Stimulated activated naive CD4-positive, alpha-beta T cell (primary cell): ENCODE measurements at places on chromosomes 12 and 14.

DNA sequence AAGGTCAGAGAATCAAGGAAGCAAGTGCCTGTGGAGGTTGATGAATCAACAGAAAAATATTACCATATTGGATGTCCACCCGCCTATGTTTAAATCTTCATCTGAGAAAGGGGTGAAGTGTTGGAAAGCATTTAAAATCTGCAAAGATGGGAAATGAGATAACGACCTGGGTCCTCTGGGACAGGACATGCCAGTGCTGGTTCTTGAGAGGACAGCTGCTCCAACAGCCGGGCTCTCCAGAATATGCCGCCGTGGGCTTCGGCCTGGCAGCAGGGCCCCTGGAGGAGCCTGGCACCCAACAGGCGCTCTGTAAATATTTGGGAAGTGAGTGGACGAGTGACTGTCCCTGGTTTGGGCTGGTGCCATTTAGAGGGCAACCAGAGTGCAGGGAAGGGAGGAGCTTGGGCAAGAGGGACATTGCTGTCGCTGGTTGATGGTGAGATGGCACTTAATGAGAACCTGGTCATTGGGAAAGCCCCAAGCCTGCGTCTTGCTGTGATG is 129.9 kb downstream of the KCNA5 start:
- DNase-seq: no peak

DNA sequence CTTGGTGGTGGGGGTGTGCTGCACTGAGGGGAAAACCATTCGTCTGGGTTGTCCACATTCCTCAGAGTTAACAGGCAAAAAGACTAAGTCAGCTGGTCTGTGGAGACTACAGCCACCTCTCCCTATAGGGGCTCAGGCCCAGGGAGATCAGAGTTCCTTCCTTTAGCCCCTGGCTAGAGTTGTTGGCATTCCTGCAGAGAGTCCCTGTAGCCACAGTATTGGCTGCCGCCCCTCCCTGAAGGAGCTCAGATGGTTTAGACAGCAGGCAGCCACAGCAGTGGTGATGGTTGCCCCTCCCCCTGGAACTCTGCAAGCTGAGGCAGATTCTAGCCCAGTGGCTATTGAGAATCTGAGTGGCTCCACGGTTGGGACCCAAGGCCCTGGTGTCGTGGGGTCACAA is 1072.5 kb upstream of the ATXN7L3B start:
- DNase-seq: no peak

GRCh38 chr14:72600551-72601330 is 293.2 kb downstream of the DPF3 start:
- no peak for DNase-seq

GRCh38 chr12:30926243-30927221 is at the start of gene TSPAN11:
TSPAN11 (plus strand) TSS chr12:30926748; CDS start chr12:30953992, 27,244 bp downstream.
- DNase-seq: no peak

DNA sequence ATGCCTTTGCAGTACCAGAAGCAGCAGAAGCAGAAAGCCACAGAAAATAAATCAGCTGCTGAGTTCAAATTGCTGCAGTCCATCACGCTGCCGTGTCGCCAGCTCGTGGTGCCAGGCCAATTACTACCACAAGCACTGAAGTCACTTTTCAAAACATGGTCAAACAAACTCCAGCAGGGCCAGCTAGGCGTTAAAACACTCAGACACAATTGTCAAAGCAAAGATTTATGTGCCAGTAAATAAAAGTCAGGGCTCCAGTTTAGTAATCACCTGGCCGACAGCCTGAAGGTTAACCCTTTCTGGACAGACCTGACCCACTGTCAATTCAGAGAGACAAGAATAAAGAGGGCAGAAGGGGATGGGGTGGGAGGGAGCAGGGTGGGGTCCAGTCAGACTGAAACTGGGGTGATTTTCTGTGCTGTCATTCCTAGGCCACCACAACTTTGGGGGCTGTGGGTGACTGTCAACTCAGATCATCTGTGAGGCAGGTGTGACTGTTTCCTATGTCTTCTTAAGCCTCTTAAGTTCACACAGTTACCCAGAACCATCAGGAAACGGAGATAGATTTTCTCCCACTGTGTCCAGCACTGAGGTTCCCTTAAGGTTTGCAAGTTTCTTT is 109.8 kb upstream of the FUT8 start:
- no peak for DNase-seq

DNA sequence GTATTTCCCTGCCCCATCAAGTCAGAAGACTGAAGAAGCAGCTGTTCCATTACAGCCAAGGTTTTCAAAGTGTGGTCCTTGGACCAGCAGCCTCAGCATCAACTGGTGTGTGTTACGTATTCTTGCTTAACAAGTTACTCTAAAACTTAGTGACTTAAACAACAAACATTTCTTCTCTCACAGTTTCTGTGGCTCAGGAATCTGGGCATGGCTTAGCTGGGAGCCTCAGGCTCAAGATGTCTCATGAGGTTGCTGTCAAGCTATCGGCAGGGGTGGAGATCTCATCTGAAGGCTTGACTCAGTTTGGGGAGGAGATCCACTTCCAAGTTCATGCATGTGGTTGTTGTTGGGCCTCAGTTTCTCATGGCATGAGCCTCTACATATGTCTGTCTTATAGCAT is 174.5 kb downstream of the KTN1 start:
- no peak for DNase-seq

GRCh38 chr12:21568115-21568514 is 36.5 kb downstream of the GYS2 start:
- no peak for DNase-seq

GRCh38 chr12:26493656-26494055 is 298.3 kb downstream of the SSPN start:
- DNase-seq: no peak

DNA sequence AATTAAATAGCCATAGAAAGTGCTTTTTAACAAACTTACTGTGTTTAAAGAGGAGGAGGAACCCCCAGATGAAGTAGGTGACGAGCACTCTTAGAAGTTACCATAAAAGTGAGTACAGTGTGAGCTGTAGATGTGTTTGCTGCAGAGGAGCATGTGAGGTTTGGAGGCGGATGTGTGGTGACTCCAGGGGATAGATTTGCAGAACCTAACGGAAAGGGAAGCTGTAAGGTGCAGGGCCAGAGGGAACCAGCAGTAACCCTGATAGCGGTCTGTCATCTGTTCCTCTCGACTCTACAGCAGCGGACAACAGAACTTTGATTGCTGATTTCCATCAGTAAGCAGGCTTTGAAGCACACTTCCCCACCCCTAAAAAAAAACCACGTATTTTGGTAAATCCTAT is 5.2 kb downstream of the CALM1 start:
- DNase-seq: peak; percentile 32

DNA sequence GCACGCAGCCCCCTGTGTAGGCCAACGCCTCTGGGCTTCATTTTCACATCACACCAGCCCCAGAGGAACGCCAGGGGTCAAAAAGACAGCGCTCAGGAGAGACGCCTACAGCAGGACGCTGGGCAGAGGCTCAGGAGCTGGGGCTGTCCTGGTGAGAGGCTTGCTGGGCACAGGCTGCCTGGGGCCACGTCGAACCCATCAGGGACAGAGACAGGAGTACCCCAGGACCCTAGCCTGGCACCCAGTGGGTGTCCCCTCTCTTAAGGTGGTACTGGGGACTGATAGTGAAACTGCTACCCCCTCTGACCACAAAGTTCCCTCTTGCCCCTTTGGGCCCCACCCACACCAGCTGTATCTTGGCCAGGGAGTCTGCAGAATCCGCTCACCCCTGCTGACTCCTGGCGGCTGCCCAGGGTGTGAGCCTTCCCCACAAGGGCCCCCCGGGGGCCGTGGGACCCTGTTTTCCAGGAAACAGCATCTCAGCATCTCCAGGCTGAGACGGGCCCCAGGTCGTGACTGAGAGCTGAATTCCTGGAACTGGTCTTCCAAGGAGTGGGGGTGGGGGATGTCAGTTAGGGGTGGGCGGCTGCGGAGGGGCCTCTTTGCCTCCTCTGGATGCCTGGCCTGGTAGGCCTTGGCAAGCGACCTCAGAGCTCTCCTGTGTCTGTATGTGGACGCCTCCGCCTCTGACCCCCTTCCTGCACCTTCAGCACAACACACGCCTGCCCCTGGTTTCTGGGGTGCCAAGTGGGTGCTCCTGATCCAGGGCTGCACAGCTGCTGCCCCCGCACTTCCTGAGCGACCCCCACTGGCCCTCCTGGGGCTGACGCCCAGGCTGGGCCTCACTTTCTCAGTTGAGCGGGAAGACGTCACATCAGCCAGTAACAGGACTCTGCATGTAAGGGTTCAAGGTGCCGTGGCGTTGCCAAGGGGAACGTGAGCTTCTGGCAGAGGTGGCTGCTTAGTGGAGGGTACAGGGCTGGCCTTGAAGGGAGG is 321.9 kb upstream of the RTL1 start:
- DNase-seq: no peak

DNA sequence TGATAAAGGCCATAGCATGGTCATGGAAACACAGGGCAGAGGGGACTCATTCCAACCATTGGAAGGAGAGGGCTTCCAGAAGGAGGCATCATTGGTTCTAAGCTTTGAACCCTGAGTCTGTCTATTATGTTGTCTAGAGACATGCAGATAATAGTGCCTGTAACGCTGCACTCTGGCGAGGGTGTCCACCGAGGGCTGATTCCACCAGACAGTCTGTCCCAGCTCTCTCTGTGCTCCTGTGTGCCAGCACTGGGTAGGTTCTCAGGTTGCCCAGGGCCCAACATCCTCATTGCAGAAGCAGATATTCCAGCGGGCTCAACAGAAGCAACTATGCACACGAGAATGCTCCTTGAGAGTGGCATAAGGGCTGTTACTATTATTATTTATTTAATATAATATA is 18.7 kb upstream of the CLMN start:
- DNase-seq: no peak

DNA sequence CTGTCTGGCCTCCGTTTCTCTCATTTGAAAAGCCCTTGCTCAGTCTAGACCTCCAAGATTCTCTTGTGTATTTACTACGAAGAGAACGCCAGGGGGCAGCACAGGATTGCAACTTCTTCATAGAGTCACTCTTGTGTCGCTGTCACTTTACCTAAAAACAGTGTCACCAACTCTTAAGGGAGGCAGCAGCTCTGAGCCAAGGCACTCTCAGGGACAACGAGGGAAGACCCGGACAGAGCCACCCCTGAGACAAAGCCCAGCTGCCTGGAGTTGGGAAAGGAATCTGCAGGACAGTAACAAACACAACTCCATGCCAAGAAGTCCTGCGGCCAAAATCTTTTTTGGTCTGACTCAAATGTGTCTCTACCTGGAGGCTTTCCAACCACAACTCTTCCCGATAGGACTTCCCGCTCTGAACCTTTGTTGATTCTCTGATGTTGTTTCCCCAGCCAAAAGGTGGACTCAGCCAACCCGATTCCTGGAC is 9.6 kb upstream of the RPAP3 start:
- peak; percentile 66 for DNase-seq

DNA sequence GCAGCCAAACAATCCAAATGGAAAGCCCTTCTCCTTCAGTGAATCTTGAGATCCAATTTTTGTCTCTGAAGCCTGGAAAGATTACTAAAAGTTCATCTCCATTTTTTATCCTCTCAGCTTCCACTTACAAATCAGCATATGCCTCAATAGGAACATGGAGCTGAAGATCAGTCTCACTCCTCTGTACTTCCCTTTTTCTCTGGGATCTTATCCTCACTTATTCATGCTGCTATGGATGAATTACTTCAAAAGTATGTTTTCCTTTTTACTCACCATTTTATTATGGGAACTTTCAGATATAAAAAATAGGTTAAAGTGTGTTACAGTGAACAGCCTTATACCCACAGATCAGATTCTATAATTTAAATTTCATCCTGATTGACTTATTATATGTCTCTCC is 14.4 kb upstream of the NTF3 start:
- no peak for DNase-seq

DNA sequence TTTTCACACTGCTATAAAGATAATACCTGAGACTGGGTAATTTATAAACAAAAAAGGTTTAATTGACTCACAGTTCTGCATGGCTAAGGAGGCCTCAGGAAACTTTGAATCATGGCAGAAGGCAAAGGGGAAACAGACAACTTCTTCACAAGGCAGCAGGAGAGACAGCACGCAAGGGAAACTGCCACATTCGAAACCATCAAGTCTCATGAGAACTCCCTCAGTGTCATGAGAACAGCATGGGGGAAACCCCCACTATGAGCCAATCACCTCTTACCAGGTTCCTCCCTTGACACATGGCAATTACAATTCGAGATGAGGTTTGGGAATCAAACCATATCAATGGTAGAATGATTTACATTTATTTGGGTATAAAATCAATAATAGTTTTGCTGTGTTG is 558.5 kb downstream of the TMTC2 start:
- no peak for DNase-seq

GRCh38 chr12:26768611-26769603 is 64.1 kb downstream of the ITPR2 start:
- DNase-seq: no peak

GRCh38 chr12:57816001-57816854 is 2.3 kb downstream of the AVIL start:
- no peak for DNase-seq

DNA sequence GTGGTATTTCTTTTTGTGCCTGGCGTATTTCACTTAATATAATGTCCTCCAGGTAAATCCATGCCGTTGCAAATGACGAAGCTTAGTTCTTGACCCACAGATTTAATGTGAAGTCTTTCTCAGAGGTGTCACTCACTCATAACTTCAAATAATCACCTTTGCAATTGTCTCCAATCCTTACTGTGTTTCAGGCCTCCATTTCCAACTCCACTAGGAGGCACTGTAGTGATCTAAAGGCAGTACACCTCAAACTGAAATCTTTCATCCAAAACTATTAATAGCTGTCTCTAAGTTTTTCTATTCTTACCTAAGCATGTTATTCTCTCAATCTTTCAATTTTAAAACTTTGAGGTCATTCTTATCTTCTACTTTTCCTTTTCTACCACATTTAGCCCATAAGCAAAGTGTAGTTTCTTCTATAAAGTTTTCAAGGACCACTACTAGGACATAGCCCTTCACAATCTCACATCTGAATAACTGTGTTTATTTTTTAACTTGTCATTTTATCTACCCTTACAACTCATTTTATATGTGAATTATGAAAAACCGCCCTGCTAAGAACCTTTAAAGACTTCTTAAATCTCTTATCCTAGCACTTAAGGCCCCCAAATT is 25.5 kb upstream of the FBXO34 start:
- no peak for DNase-seq

DNA sequence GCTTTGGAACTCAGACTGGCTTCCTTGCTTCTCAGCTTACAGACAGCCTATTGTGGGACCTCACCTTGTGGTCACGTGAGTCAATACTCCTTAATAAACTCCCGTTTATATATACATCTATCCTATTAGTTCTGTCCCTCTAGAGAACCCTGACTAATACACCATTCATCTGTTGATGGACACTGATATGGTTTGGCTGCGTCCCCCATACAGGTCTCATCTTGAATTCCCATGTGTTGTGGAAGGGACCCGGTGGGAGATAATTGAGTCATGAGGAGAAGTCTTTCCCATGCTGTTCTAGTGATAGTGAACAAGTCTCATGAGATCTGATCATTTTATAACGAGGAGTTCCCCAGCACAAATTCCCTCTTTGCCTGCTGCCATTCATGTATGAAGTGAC is 57.0 kb downstream of the OTOGL start:
- no peak for DNase-seq

DNA sequence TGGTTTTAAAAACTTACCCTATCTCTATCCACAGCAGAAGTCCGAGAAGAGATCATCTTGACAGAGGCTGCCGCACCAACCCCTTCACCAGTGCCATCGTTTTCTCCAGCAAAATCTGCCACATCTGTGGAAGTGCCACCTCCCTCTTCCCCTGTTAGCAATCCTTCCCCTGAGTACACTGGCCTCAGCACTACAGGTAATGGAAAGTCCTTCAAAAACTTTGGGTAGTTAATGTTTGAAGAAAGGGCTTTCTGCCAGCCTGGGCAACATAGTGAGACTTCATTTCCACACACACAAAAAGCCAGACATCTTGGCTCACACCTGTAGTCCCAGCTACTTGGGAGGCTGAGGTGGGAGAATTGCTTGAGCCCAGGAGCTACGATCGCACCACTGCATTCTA is 41.6 kb upstream of the RIC8B start:
- no peak for DNase-seq
